ENCODE measurements at places on chromosomes 2 and 18.
A peak's percentile ranks its signal among the peaks of the same experiment; 100 is the strongest.

GRCh38 chr2:126678269-126679065 lies 22.5 kb downstream of the GYPC start:
- no peaks in the 10 kb centered on the region for H3K27me3 ChIP-seq
- peak overlapping the region; percentile 33 for H3K27ac ChIP-seq
- no peak for DNase-seq
- H3K36me3 ChIP-seq: peaks cover 21% of the 10 kb centered on the region
- H3K4me1 ChIP-seq: peaks cover 30% of the 10 kb centered on the region

- H3K4me1 ChIP-seq: no peaks in the 10 kb centered on the region
- H3K36me3 ChIP-seq: no peaks in the 10 kb centered on the region
- H3K27ac ChIP-seq: no peak overlapping the region
- no peak overlapping the region for H3K4me3 ChIP-seq
- no peaks in the 10 kb centered on the region for H3K27me3 ChIP-seq
- no peak for DNase-seq
Measured at GRCh38 chr2:207319316-207319715, 153.6 kb upstream of the KLF7 start.

GRCh38 chr2:121605820-121606733 lies 43.2 kb downstream of the CLASP1 start:
- H3K27ac ChIP-seq: no peak overlapping the region
- H3K36me3 ChIP-seq: peaks cover 19% of the 10 kb centered on the region
- H3K4me1 ChIP-seq: peaks cover 21% of the 10 kb centered on the region
- DNase-seq: no peak
- H3K4me3 ChIP-seq: no peak overlapping the region

GRCh38 chr18:58754544-58755068 lies 83.3 kb downstream of the MALT1 start:
- no peaks in the 10 kb centered on the region for H3K27me3 ChIP-seq
- no peak overlapping the region for H3K4me3 ChIP-seq
- peaks cover 17% of the 10 kb centered on the region for H3K4me1 ChIP-seq
- H3K27ac ChIP-seq: peak overlapping the region; percentile 24
- DNase-seq: no peak

Data from heart left ventricle (tissue), 16 donors.